ENCODE measurements at places on chromosomes 5 and 9.

GRCh38 chr9:30815585-30815984 is 1568.9 kb upstream of the ACO1 start:
- no peak for DNase-seq

DNA sequence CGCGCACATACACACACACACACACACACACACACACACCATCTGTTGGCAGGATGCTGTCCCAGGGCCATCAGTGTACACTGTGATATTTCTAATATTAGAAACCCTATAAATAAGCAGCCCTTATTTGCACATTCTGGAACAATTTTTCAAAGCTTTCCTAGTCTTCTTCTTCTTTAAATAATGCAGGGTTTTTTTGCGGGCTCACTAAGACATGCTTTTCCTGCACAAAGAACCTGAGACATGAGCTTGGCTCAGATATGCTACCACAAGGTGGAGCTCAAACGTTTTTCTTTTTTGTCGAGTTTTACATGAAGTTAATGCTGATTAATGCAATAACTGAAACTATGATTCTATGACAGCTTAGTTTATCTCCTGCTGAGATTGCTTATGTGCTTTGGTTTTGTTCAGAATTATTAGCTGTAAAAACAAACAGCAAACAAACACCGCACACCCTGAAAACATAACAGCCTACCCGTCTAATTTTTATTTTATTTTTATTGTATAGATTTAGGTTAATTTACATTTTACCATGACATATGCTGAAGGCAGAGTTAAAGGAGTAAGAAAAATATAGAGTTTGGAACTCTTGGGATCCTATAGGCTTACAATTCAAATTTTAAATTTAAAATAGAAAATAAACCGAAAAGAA is 95.8 kb downstream of the ALDH1A1 start:
- no peak for DNase-seq

DNA sequence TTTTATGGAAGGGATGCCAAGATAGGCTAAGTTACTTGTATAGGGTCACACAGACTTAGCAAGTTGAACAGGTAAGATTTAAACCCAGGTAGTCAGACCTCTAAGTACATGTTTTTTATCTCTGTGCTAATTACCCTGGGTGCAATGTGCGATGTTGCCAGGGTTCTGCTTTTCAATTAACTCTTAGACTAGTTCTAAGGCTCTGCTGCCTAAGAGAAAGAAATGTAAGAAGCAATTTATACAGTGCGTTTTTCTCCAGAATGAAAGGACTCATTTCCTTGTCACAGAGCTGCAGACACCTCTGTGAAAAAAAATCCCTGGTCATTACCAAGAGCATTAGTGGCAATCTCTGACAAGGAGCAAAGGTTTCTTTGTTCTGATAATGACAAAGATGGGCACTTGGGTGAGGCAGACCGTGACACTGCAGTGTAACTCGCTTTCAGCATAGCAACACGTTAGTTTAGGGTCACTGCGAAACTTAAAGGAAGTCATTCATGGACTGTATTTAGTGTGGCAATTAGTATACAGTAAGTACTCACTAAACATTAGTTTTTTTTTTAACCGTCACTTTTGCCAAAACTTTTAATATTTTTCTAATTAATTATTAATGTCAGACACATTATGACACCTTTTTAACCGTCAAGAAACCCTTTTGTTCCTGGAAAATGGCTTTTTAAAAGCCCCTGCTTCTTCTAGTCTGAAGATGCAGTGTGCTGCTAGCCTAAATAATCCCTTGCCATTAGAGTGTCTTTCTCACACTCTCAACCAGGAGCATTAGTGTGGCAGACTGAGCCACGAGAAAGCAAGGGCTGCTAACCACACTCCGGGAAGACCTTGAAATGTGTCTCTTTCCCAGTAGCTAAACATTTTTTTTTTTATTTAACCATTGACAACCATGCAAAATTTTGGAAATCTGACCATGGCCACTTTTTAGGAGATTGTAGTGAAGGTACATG is 520.0 kb upstream of the C9orf72 start:
- no peak for DNase-seq

DNA sequence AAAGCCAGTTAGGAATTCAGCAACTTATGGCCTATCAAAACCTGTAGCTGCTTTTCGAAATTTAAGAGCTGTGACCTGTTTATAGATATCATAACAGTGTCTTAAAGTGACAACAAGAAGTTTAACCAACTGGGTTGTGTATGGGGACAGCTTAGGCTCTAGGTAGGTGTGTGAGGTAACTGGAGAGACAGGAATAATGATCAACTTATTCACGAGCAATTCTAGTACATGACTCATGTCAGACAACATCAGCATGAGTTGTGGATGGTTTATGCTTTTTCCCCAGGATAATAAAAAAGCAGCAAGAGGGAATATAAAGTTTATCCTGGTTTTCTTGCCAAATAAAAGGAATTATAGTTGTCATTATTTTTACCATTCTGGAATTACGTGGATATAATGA is 88.6 kb downstream of the GDNF start:
- DNase-seq: no peak

GRCh38 chr5:116574367-116575325 is at the start of gene SEMA6A:
TSS of gene SEMA6A (minus strand) at chr5:116574823. CDS start at chr5:116504944, 69,879 bp downstream.
- no peak for DNase-seq

- DNase-seq: no peak
These were observed 15.2 kb upstream of the HAND1 start for GRCh38 chr5:154493274-154493673.

DNA sequence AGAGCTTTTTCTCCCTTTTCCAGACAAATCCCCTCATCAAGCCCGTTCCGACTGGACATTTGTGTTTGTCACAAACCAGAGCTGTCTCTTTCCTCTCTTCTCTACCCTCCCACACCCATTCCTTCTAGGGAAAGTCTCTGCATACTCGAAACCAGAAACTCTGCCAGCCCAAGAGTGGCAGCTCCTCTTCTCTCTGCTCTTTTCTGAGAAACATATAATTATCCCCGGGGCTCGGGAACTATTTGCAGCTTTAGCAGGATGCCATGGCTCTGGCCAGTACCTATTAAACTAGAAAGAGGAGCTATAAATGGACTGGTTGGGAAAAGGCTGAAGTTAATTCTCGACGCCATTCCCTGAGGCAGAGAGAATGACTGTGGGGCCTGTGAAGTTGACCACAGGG is 82.6 kb downstream of the SH3PXD2B start:
- DNase-seq: no peak

DNA sequence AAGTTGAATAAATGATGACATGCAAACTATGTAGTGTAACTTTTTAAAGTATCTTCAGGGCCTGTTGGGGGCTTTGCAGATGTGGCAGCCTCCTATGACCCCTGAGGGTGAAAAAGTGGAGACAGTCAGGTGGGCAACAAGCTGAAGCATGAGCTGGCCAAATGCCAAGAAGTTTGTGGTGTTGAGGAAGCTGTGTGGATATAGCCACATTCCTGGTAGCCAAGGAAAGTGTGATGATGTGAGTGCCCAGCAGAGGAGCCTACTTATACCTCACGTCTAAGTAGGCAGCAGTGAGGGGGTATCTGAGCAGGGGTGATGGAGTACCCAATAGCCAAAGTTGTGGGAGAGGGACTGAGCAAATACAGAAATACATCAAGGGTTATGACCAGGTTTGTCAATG is 621.2 kb upstream of the CDH6 start:
- DNase-seq: no peak

- DNase-seq: no peak
These were observed 3.8 kb downstream of the RCL1 start for GRCh38 chr9:4796530-4796929.

- DNase-seq: no peak
These were observed 1215.7 kb downstream of the MAT2B start for GRCh38 chr5:164721116-164721515.

DNA sequence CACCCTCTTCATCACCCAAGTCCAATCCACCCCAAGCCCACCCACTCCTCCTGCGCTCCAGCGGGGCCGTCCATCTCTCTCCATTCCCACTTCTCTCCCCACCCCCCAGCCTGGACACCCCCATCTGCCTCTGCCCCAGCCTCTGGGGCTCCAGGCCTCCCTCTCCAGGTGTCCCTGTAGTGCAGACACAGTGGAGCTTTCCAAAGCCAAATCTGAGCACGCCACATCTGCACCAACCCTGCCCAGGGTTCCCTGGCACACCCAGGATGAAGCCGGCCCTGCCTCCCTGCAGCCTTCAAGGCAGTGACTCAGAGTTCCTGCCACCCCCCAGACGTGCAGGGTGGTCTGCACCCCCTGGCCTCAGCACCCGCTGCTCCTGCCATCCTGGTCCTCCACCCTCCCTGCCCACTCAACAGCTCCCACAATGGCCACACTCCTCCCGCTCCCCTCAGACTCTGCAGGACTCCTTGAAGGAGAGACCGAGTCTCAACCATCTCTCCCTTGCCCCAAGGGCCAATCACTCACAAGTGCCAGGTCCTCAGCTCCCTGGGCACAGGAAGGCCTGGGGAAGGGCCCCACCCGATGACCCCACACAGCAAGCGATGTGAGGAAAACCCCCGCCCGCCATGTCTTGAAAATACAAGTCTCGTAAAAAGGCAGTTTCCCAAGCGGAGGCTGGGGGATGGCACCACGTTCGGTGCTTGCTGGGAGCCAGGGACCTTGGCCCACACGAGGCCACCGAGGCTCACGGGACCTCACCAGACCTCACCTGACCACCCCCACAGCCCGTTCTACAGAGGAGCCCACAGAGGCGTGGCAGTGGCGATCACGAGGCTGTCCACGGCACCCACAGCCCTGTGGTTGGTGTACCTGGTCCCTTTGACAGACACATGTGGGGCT is 22.2 kb downstream of the VAV2 start:
- no peak for DNase-seq

DNA sequence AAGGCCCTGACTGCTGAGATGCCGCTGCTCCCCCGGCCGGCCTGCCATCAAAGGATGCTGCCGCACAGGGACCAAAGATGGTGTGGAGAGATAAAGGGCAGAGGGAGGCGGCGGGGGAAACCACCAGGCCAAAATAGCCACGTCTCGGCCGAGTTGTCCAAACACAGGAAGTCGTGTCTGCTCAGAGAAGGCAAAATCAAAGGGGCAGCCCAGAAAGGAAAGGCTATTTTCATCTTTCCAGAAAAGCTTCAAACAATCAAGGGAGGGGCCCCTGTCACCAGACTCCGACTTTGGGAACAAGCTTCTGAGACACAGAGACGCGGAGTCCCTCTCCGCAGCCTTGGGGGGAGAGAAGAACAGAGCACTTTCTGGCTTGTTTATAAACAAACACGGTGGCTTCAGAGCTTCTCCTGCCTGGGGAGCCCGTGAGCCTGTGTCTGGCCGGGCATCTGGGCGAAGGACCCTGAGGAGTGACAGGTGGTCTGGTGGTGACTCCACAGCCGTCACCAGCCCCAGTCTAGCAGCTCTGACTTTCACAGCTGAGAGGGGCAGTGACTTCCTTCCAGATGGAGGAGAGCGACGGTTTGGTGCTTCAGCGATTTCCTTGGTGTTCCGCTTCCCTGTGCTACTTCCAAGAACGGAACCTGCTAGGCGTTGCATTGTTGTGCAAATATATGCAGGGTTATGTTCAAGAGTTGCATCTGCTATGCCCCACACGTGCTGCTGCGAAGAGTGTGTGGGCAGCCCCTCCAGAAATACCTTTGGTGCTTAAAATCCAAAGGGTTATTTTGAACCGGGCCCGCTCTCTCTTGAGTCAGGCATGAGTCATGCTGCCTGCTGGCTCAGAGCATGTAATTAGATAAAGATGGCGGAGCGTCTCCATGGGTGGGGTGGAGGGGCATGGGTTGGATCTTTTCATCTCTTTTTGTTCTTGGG is 24.0 kb downstream of the ADAMTSL2 start:
- DNase-seq: no peak

- no peak for DNase-seq
These were observed 9.9 kb downstream of the HNRNPH1 start for GRCh38 chr5:179613460-179614071.

- DNase-seq: no peak
These were observed 320.3 kb downstream of the ACTL7B start for GRCh38 chr9:108535526-108535925.

DNA sequence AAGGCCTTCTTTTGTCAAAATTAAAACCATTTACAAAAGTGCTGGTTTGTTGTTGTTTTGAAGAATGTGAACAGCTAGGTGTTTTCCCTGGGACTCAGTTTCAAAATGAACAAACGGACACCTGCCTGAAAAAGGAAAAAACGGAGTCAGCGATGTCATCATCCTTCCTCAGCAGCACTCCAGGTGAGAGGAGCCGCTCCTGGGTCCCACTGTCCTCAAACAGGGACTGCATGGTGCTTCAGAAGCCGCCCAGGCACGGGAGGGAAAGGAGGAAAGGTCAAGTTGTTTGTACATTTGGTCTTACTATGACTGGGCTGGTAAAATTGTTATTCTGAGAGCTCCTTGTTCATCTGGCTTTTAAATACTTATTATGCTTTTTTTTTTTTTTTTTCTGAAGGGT is 69.0 kb upstream of the ZSWIM6 start:
- DNase-seq: no peak

- no peak for DNase-seq
These were observed 170.5 kb downstream of the ARHGEF28 start for GRCh38 chr5:73796164-73797131.

DNA sequence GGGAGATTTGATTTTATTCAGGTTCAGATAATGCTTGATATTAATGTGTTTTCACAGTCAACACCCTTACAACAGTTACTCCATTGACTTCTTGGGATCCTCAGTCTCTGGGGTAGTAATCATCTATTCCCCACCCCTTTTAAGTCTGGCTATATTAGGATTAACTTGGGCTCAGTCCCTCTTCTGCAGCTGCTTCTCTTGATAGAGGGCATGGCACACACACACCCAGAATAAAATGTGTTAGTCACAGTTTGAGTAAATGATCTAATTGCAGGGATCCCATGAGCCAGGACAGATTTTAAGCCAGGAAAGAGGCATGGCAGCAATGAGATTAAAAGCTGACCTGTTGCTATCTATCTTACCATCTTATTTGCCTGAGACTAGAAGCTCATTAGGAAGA is 53.7 kb upstream of the VLDLR start:
- no peak for DNase-seq

DNA sequence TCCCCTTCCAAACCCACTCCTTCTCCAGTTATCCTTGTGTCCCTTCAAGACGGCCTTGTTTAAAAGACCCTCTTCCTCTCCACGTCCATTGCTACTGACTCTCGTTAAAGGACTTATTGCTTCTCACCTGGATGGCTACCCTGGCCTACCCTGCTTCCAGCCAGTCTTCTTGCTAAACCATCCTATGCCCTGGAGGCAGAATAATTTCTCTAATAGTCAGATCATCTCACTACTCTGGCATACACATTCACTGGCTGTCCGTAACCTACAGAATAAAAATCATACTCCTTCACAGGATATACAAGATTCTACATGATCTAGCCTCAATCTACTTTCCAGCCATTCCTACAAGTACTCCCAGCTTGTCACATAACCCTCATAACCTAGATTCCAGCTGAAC is 92.6 kb downstream of the TRPM6 start:
- DNase-seq: no peak

All from activated CD8-positive, alpha-beta memory T cell treated with anti-CD3 and anti-CD28 coated beads for 4 hours (primary cell).